ENCODE measurements at places on chromosomes 5 and 9.

DNA sequence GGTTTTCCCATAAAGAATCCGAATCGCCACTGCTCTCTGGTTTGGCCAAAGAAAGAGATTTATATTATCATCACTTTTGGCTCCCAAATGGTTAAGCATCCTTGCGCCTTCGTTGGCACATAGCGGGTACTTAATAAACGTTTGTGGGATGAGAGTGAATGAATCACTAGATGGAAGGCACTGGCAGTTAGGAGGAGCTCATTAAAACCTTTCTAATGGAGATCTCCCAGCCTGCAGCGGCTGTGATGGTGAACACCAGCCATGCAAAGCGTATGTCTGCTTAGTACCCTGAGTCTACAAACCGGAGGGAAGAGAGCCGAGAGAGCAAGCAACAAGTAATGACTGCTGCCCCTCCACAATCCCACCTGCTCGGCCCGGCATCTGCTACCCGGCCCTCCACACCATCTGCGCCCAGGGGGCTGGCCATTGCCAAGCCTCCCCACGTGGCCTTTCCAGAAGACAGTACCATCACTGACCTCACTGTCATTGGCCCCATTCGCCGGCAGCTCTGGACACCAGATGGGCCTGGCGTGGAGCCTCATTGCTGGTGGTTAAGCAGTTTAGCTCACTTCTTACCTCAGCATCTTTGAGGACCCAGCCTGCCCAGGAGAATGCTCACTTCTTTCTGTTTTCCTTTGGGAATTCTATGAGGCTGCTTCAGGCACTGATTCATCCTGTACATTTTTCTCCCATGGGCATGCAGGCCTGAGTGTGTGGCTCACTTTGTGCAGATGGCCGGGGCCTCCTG lies 39.3 kb upstream of the ANKRD33B start:
- DNase-seq, result no peak

DNA sequence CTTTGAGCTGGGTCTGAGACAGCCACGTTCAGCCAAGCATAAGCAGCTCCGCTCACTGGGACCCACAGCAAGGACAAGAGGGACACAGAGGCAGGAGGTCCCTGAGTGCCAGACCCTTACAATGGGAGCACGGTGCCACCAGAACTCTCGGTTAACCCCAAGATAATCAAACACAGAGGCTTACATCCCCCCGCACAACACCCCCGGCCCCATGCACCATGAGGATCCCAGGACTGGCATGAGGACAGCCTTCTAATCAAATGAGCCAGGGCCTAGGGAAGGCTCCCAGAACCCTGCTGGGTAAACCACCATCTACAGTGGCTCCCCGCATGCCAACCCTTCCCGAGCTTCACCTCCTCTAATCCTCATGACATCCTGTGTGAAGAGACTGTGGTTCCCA lies 7.4 kb downstream of the GFPT2 start:
- no peak for DNase-seq

- no peak for DNase-seq
These were observed 43.1 kb downstream of the PDZD2 start for GRCh38 chr5:31682025-31682424.

- DNase-seq, result no peak
These were observed 42.7 kb upstream of the IRX4 start for GRCh38 chr5:1925111-1926070.

All from stomach (tissue), 19 donors.